ENCODE measurements at places on chromosomes 11 and 22.

- DNase-seq = no peak
These were observed 3.0 kb upstream of the RFPL3 start for GRCh38 chr22:32354360-32355351.

GRCh38 chr11:131506348-131506747 lies 135.9 kb downstream of the NTM start:
- DNase-seq = no peak

DNA sequence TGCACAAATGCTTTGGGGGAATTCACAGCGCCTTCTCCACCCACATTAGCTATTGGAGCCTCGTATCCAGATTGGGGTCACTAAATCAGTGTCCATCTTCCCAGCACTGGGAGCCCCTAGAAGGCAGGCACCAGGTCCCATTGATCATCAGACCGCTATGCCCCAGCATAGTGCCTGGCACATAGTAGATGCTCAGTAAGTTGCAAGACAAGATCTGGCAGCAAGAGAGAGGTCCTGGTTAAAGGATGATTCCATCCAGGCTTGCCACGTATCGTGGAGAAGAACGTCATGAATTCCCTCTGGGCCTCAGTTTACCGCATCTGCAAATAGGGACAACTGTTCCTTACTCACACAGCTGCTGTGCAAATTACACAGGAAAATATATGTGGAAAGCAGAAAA lies 1.7 kb downstream of the TMEM184B start:
- no peak for DNase-seq

DNA sequence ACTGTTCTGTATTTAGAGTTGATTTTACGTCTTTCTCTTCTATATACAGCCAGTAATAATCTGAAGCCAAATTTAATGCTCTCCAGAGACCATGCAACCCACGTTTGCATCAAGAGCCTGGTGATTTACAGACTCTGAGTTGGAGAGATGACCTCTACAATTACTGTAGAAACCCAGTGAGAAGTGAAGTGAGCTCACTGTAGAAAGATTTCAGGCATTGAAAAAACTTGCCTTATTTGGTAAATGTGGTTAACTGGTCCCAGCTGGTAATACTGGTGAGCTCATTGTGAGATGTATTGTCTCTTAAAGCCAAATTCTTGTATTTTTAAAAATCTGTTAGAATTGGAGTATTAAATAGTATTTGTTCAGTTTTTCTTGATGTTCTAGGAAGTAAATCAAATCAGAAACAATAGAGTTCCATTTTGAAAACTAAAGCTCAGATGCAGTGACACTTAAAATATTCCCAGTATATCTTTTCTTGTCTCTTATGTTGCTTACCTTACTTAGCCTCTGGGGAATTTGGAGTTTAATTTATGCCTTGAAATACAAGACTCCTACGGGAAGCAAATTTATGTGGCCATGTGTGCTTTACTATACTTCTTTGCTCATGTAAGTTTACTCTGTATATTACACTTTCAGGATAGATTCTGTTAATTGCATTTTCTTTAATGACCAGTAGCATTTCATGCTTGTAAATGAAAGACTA lies 189.9 kb downstream of the ARHGAP42 start:
- peak; percentile 93 for DNase-seq

DNA sequence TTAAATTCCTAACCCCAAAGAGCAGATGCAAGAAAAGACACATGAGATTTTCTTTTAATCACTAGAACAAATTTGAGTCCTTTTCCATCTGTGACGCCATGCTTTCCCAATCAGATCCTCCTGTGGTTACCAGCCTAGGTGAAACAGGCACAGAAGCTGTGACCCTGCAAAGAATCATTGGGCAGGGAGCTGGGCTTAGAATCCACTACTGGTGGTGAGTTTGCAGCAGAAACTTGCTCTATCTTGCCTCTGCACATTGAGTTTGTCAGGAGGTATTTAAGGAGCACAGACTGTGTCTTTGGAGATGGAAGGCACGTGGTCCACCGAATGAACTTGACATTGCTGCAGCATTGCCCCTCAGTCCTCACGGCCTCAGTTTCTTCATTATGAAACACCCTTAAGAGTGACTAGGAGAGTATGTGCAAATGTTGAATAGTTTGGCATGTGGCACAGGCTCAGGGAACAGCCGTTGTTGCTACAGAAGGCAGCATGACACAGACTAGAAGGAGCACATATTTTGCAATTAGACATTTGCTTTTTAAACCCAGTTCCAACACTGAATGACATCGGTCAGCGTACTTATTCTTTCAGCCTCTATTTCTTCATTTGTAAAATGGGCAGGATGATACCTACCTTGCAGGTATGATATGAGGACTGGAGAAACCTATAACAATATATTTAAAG lies 127.6 kb downstream of the DBX1 start:
- no peak for DNase-seq

- no peak for DNase-seq
These were observed 57.9 kb downstream of the ST3GAL4 start for GRCh38 chr11:126413426-126413825.

DNA sequence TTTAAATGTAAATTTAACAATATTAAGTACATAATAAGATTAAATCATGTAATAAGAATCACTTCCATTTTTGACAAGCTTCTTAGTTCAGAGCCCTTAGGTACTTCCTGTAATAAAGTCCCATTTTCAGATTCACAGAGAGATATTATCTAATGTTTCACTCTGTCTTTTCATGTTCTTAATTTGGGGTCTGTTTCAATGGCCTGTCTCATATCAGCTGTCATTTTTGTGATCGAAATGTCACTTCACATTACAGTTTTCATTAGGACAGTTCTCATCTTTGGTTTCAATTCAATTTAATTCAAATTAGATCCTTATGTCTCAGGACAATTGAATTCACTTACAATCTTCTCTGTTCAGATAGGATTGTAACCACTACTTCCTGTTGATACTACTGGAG lies 22.6 kb upstream of the OLFML1 start:
- no peak for DNase-seq

DNA sequence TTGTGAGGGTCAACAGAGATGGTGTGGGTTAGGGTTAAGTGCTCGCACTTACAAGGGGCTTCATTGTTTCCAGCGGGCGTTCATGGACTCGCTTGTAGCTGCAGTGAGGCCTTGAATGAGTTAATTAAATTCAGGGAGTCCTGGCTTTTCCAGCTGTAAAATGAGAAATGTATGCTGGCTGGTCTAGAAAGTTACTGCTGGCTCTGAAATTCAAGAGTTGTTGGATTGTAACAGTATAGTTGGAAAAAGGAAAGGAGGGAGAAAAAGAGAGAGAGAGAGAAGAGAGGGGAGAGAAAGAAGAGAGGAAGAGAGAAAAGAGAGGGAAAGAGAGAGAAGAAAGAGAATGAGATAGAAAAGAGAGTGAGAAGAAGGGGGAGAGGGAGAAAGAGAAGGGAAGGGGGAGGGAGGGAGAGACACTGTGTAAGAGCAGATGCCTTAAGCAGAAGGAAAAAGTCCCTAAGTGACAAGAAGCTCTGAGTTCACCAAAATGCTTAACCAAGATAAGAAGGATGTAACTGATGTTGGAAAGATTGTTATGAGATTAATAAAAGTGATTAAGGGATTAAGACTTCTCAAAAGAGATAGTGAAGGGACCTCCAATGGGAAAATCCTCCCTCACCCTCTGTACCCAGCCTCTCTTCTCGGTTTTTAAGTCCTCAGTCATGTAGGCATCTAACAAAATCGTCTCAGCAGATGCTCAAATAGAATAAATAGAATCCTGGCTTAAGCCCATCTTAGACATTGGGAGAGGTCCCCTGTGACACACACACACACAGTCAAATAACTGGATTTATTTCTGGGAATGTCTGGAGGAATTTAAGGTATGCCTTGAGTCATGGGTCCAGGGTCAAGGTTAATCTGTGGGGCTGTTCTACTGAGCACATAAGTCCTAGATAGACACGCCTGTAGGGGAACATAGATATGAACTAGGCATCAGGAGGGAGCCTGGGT lies 477.9 kb downstream of the MIAT start:
- no peak for DNase-seq

GRCh38 chr11:69475866-69476471 lies 5.5 kb upstream of the LINC01488 start:
- no peak for DNase-seq

- DNase-seq = no peak
These were observed 48.9 kb downstream of the POLD3 start for GRCh38 chr11:74641289-74641688.

DNA sequence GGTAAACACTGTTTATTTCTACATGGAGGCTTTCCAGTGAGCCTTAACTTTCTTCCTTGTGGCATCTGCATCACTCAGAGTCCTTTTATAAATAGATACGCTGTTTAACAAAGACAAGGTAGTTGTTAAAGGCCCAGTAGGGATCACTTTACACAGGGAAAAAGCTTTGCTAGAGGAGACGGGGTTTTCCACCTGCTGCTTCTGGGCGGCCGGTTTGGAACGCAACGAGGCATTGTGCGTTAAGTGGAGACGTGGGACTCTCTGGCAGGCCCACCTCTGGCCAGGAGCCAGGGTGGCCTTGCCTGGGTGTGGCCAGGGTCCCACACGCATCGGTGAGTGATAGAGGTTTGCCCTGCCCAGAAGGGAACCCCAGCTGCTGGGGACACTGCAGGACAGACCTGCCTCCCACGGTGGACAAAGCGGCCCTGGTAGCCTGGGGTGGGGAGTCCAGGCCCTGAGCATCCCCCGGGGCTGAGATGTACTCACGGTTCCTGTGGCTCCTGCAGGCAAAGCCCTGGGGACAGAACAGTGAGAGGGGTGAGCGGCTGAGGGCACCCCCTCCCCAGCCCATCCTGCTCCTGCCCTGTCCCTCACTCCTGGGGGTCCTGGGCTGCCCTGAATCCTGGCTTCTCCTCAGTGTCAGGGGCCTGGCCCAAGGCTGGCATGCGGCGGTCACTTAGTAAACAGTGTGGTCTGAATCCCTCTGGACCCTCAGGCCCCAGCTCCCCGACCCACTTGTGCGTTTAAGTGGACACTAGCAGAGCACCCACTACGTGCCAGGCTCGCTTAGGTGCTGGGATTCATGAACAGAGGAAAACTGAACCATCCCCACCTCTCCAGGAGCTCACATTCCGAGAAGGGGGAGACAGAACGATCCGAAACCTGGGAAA lies 4.2 kb downstream of the IL17REL start:
- DNase-seq = no peak

DNA sequence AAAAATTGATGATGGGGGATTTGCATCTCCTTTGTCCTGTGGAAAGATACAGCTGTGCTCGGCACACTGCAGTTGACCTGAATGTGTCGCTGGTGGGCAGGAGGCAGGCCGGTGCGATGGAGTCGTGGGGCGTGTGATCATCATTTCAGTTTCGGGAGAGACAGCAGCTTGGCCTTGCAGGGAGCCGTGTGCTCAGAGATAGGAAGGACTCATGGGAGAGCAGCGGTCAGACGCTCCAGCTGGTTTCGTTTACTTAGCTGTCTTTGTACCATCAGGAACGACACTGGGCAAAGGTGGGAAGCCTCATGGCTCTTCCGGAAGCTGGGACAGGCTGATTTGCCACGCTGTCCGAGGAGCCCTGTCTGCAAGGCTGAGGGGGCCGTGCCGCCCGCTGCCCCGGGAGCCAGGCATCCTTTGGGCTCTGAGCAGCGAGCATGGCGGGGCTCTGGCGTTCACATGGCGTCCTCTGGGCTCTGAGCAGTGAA lies 32.7 kb downstream of the GRAMD4 start:
- DNase-seq = no peak

GRCh38 chr11:134074346-134074745 lies 5.5 kb downstream of the JAM3 start:
- no peak for DNase-seq

DNA sequence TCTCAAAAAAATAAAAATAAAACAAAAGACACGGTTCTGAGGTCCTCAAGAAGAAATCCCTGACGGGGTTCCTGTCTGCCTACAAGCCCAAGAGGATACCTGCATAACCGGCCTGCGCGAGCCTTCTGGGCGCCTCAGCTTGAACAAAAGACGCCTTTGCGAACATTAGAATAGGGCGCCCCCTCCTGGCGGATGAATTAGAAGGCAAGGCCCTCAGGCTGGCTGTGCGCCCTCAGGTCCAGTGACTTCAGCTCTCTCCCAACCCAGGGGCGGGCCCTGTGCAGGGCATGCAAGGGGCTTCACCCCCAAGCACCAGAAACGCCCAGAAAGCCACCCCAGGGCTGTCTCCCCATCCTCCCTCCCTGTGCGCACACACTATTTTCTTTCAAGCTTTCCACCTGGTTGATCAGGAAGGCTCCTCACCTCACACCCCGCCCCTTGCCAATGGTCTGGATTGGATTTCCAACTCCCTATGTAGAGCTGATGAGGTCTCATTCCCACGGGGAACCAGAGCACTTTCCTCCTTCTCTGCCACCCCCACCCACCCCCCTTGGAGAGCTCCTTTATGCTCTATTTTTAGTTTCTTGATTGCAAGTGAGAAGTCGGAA lies 273.3 kb downstream of the BUD13 start:
- no peak for DNase-seq

DNA sequence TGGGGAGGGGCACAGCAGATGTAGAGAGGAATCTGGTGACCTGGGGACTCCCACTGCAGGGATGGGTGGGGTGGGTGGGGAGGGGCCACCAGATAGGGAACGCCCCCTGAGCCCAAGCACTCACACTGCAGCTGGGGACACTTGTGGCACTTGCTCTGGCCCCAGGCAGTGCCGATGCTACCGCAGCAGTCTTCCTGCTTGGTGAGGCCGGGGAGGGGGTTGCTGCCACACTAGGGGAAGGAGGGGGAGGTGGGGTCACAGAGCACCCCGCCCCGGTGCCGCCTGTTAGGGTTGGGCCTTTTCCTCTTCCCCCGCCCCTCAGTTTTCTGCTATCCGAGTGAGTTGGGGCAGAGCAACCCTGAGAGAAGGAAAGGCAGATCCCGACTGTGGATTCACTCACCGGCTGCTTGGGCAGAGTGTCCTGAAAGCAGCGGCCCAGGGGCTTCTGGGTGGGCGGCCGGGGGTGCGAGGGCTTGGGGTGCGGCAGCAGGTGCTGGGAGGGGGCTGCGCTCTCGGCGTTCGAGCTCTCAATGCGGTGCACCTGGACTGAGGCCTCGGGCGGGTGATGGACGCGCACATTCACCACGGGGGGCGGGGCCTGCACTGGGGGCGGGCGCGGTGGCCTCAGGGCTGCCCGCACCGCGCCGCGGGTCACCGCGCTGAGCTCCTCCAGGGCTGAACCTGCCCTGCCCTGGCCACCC lies 4.7 kb downstream of the LTBP3 start:
- no peak for DNase-seq

DNA sequence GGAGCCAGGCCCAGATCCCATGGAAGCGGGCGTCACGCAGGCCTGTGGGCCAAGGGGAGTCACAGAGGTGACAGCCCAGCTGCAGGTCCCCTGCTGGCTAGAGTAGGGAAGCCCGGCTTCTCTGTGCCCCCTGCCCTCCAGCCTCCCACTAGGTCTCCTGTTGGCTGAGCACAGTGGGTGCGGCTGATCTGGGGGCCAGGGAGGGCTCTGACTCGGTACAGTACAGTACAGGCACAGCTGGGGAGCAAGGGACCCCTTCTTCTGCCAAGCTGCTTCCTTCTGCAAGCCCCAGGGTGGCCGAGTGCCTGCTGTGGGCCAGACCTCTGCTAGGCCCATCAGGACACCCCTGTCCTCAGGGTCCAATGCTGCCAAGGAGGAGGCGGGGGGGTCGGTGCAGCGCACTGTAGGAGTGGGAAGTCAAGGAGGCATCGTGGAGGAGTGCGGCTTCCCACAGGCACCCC lies 10.1 kb downstream of the SUSD2 start:
- no peak for DNase-seq

- no peak for DNase-seq
These were observed 358.2 kb upstream of the PDGFD start for GRCh38 chr11:104522123-104522522.
